Stimulated activated CD8-positive, alpha-beta memory T cell treated with anti-CD3 and anti-CD28 coated beads, Interleukin-15, amount 100 ng/mL, for 48 hours (primary cell): ENCODE measurements at places on chromosomes 12 and 14.

DNA sequence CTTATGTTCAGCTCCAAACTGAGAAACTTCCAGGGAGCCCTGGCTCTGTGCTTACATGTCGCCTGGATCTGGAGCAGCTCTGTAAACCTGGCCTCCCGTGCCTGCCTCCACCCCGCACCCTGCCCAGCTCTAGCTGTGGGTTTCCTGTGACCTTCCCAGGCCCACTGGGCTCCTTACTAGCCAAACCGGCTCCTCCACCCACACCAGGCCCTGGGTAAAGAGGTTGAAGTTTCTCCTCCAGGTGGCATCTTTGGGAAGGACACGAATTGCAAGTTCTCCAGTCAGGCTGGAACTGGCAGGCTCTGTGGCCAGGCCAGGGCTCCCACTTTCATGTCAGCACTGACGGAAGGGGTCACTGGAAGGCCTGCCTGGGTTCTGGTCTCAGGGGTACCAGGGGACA, 60.9 kb upstream of the ZFP36L1 start:
- no peak for DNase-seq

DNA sequence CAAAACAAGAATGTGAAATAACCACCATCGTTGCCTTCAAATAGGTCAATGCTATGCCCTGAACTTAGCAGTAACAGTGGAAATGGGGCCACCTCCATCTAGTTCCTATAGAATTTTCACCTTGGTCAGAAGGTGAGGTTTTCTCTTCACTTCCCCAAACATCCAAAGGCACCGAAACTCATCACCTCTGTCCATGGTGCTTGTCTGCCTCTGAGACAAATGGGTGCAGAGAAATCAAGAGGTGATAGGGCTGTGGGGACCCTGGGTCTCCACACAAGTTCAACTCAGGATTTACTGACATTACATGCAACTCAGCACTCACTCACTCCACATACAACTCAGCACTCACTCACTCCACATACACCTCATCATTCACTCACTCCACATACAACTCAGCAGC, 26.2 kb upstream of the TMEM132C start:
- no peak for DNase-seq

GRCh38 chr14:95204705-95205104, 47.4 kb upstream of the DICER1 start:
- no peak for DNase-seq

GRCh38 chr14:70281939-70282338, 77.5 kb downstream of the COX16 start:
- no peak for DNase-seq

DNA sequence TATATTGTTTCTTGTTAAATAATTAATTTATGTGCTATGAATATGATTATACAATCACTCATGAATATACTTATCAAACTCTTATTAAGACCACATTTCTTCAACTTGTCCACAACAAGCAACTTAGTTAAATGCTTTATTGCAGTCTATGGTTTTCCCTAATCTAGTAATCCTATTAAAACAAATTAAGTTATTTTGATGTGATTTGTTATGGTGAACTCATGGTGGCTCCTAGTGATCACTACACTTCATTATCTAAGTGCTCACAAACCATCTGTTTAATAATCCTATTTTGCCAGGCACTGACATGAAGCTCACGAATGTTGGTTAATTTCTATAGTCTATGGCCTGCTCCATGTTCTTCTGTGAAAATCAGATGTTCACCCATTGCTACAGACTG, 42.9 kb downstream of the INSM2 start:
- DNase-seq: no peak

DNA sequence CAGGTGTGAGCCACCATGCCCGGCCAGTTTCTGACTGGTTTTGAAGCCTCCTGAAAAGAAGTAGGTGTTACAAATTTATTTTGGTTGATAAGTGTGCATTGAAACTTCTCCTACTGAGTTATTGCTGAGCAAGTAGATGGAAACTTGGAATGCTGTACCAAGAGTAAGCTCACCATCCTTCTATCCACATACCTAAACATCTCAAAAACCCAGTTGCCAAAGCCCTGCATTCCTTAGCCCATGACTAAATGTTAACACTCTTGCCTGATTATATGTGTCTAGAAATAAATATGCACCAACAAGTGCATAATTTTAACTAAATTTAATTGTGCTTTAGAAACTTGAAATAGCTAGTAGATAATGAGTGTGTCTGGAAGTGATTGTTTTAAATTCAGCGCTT, 357.8 kb downstream of the DUSP6 start:
- no peak for DNase-seq

GRCh38 chr12:77049767-77050353, 15.5 kb downstream of the E2F7 start:
- DNase-seq: no peak

DNA sequence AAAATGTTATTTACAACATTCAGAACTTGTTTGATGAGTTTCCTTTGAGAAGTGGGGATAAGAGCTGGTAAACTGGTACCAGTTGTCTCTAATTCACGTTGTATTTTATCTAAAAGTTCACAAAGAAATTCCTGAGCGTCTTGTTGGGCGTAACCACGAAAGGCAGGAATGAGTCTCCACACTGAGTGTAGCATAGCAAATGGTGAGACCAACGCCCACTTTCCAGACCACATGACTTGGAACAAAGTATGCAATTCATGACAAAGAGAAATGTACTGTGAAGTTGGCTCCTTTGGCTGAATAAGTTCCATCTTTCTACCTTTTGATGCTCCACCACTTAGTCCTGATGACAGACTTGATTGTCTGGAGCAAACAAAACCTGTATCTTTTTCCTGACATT, 18.4 kb downstream of the USP44 start:
- DNase-seq: no peak

DNA sequence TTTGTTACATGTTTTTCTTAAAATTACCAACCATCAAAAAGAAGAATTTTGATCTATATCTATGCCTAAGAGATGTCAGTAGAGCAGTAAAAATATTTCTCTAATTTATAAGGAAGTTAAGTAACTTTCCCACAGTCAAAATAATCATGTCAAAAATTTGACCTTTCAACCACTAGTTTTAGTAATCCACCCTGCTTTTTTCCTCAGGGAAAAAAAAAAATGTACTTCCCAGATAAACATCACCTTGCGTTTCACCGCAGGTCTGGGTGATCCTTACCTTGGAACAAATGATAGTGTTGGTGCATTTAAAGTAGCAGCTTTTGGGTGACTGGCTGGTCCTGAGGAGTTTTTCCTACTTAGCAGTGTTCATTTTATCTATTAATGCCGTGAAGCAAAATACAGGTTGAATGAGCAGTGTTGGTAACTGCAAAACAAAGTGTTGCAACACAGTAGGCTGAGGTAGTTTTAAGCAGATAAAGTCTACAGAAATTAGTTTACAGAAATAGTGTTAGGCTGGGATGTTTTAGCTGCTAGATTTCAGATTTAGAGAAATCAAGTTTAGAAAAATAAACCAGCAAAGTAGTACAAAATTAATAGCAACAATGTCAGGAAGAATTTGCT, 137.2 kb upstream of the DNM1L start:
- no peak for DNase-seq

- no peak for DNase-seq
Observed at GRCh38 chr14:33810308-33810707, 140.6 kb downstream of the EGLN3 start.

- DNase-seq: no peak
Observed at GRCh38 chr12:126404293-126404881, 1339.2 kb downstream of the AACS start.

DNA sequence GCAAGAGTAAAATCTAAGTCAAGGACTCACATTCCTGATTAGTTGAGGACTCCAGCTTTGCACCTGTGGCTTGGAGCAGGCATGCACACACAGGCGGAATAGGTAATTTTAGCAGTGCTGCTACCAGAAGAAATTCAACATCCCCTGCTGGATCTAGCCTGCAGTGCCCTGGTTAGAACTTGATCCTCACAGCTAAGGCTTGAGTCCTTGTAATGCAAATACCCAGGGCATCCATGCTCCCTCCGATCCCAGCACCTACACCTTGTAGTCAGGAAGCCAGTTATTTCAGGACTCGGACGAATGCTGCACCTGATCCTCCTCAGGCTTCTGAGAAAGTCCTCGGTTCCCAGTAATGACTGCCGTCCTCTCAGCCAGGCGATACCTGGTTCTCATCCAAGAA, 309.0 kb upstream of the AMIGO2 start:
- no peak for DNase-seq

GRCh38 chr12:61891632-61892031, 368.6 kb upstream of the USP15 start:
- no peak for DNase-seq

GRCh38 chr12:1666215-1666614, 24.7 kb upstream of the ADIPOR2 start:
- no peak for DNase-seq

- no peak for DNase-seq
Observed at GRCh38 chr12:124098887-124099286, 125.9 kb downstream of the ZNF664 start.

- no peak for DNase-seq
Observed at GRCh38 chr12:97967831-97968230, 505.2 kb downstream of the RMST start.

DNA sequence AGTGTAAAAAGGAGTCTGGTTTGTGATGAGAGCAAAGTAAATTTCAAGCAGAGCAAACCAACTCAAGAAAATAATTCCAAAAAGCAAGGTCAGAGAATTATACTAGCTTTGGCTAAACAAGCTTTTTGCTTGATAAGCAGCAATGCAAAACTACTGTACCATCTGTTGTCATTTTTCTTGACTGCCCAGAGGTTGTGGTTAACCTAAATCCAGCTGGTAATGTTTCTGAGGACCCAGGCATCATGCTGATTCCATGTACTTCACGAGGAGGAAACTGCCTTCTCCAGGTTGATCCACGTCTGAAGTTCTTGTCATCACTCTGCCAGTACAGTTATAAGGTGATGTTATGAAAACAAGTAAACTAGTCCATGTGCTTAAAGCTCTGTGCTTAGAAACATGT, 185.2 kb downstream of the ACSS3 start:
- no peak for DNase-seq

- no peak for DNase-seq
Observed at GRCh38 chr12:10121278-10121677, 8.7 kb downstream of the CLEC7A start.

- no peak for DNase-seq
Observed at GRCh38 chr14:90303473-90303872, 28.3 kb downstream of the NRDE2 start.

DNA sequence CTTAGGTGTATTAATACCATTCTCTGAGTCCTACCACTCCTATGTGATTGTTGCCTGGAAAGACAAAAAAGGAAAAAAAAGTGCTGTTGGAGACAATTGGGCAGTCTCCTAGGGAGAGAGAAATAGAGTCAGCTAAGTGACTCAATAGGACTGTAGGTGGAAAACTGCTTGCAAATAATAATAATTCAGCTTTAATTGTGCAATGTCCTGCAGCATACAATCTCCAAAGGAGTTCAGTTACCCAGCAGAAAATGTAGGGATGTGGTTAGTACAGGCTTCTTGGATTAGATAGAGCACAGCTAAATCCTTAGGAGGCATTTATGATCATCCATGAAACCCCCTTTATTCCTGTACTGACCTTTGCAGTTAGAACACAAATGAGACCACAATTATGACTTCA, 3.0 kb upstream of the SRSF9 start:
- no peak for DNase-seq

- DNase-seq: no peak
Observed at GRCh38 chr12:130613831-130614529, 102.1 kb downstream of the RIMBP2 start.

DNA sequence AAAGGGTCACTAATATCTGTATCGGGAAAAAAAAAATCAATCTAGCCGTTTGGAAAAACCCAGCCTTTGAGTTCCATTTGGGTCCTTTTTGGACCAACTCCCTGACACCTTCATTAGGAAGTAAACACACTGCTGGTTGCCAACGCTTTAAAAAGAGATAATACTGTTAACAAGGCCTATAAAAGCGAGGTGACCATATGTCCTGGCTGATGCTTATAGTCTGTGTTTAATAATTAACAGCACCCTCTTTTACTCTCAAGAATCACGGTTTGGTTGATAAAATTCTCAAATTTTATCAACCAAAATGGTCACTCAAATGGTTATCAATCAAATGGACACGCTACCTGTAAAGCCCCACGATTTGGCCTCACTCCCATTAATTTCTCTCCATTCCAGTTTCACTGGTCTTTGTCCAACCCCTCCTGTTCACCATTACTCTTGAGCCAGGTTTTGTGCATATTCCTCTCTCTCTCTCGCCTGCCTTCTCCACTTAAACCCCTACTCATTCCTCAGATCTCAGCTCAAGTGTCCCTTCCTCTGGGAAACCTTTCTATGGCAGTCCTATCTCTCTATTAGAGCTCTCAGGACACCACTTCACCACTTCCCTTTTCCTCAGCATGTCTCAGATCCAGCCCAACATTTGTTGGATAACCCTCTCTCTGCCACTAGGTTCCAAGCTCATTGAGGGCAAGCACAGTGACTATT, 9.5 kb downstream of the BTG1 start:
- DNase-seq: no peak

DNA sequence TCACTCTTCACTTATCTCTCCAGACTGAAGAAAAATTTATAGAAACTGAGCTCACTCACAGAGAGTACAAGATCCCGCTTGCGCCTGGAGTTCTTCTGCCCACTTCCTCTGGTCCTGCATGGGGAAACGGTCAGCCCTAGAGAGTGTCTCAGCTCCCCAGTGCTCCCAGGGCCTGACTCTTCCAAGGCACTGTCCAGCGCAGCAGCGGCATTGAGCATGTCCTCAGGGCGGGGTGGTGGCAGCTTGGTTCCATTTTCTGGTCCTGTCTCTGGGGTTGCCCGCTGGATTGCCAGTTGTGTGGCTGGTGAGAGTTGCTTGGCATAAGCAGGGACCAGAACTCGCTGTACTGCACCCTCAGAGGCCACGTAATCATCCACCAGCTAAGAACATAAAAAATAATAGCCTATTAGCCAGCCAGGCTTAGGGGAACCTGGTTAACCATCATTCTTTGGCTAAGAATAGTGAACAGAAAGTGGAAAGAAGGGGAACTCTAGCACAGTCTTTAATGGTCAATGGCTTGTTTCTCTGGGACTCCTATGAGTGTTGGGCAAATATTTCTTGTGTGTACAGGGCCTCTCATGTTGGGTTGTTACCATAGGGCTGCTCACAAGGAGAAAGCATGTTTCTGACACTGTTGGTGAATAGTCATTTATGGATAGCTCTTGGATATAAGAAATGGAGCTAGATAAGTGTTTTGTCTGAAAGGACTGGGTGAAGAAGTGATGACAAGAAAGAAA, 13.7 kb upstream of the AJUBA start:
- DNase-seq: no peak

DNA sequence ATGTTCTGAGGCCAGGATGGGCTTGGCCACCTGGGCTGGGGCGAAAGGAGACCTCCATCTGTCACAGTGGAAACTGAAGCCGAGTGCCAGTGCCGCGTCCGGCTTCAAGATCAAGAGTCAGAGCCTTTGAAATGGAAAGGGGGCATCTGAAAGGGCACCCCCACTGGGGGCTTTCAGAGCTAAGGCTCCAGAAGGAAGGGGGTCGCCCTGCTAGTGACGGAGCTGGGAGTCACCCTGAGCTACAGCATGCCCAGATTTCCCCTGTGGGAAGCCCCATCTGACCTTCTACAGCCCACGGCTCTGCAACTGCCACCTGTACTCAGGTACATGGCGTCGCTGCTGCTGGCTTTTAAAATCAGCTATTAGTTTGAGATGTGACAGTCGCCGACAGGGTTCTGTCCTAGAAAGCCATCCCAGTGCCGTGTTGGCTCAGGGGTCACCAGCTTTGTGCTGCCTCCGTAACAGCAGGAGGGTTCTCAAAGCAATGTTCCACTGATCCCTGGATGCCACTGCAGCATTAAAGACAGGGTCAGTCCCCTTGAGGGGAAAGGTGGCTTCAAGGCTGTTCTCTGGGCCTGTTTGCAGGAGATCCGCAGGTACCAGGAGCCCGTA, 31.5 kb downstream of the CCNK start:
- no peak for DNase-seq
